Aorta (tissue), 5 donors: ENCODE measurements at places on chromosomes 12 and 14. TPM values are rescaled to one million over a fixed set of nuclear protein-coding genes. Genes with fewer than 3 reads are reported as not detected.

The WNT1 gene
- total RNA-seq = not detected

The P2RX2 gene
- total RNA-seq = 0.27 TPM

The TMEM120B gene
- 12.0 TPM for total RNA-seq

DNA sequence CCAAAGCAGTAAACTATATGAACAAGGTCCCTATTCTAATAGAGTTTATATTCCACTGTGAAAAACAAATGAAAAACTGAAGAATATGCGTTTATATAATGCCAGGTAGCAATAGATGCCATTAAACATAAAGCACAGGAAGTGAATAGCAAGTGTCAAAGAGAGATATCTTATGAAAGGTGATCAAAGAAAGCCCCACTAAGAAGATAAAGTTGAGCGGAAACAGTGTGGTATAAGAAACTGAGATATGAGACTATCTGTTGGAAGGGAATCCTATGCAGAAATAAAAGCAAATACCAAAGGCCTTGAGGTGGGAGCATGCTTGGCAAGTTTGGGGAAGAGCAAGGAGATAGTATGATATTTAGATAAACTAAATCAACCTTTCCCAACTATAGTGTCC lies 123.1 kb upstream of the FAR2 start:
- H3K27me3 ChIP-seq = no peaks in the 10 kb centered on the region
- H3K4me1 ChIP-seq = no peaks in the 10 kb centered on the region
- DNase-seq = no peak

GRCh38 chr12:39723831-39724230 lies 104.2 kb upstream of the ABCD2 start:
- peak; percentile 30 for DNase-seq
- no peak overlapping the region for H3K27ac ChIP-seq
- H3K36me3 ChIP-seq = no peaks in the 10 kb centered on the region
- no peaks in the 10 kb centered on the region for H3K27me3 ChIP-seq
- no peaks in the 10 kb centered on the region for H3K4me1 ChIP-seq
- no peak overlapping the region for H3K4me3 ChIP-seq

DNA sequence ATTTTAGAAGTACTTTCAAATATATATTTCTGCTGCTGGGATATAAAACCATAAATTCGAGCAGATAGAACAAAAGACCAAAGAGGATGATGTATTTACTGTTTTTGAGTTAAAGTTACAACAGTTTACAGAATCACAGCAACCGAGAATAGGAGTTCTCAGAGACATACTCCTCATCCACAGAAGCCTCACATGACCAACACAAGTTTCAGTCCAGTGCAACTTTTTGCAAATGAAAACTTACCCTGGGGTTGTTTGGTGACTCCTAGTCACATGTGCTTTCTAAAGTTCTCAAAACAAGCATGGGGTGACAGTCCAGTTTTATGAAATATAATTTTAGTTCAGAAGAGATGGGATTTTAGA lies 117.1 kb downstream of the PRKCH start:
- no peaks in the 10 kb centered on the region for H3K36me3 ChIP-seq
- no peaks in the 10 kb centered on the region for H3K4me1 ChIP-seq

- H3K27ac ChIP-seq = no peak overlapping the region
- peak overlapping the region; percentile 26 for H3K4me3 ChIP-seq
- no peaks in the 10 kb centered on the region for H3K27me3 ChIP-seq
- H3K4me1 ChIP-seq = no peaks in the 10 kb centered on the region
Observed at GRCh38 chr12:42097971-42098370, 46.7 kb downstream of the GXYLT1 start.

- H3K27me3 ChIP-seq = no peaks in the 10 kb centered on the region
- no peaks in the 10 kb centered on the region for H3K36me3 ChIP-seq
- H3K27ac ChIP-seq = no peak overlapping the region
- no peaks in the 10 kb centered on the region for H3K4me1 ChIP-seq
Observed at GRCh38 chr12:26791301-26791791, 41.6 kb downstream of the ITPR2 start.

GRCh38 chr12:2414810-2415567 lies 362.2 kb downstream of the CACNA1C start:
- H3K36me3 ChIP-seq = no peaks in the 10 kb centered on the region
- H3K27me3 ChIP-seq = no peaks in the 10 kb centered on the region
- H3K4me3 ChIP-seq = no peak overlapping the region
- peak; percentile 83 for DNase-seq

DNA sequence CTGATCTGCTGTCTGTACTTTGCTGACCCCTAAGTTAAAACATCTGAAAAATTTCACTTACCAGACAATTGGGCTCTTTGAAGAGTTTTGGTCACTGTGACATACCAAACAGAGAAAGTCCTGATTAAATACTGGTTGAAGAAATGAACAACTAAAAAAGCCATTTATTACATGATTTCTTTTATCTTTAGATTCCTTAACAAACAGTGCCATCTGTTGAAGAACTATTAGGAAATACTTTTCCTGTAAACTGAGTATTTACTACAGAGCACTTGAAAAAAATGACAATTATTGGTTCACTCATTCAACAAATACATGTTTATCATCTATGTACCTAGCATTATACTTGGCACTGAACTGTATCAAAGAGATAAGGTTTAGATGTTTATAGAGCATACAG lies 6.5 kb upstream of the WASHC4 start:
- no peaks in the 10 kb centered on the region for H3K4me1 ChIP-seq
- H3K36me3 ChIP-seq = no peaks in the 10 kb centered on the region
- no peaks in the 10 kb centered on the region for H3K27me3 ChIP-seq
